ENCODE measurements at places on chromosomes 1 and 21.

- DNase-seq: no peak
Measured at GRCh38 chr1:217322834-217323233, 308.1 kb downstream of the GPATCH2 start.

GRCh38 chr1:31418626-31419323 lies 5.8 kb downstream of the SERINC2 start:
- DNase-seq: no peak

GRCh38 chr1:229064320-229065168 lies 206.4 kb upstream of the RAB4A start:
- no peak for DNase-seq

- DNase-seq: peak; percentile 50
Measured at GRCh38 chr1:67674260-67675011, 10.6 kb upstream of the GADD45A start.

DNA sequence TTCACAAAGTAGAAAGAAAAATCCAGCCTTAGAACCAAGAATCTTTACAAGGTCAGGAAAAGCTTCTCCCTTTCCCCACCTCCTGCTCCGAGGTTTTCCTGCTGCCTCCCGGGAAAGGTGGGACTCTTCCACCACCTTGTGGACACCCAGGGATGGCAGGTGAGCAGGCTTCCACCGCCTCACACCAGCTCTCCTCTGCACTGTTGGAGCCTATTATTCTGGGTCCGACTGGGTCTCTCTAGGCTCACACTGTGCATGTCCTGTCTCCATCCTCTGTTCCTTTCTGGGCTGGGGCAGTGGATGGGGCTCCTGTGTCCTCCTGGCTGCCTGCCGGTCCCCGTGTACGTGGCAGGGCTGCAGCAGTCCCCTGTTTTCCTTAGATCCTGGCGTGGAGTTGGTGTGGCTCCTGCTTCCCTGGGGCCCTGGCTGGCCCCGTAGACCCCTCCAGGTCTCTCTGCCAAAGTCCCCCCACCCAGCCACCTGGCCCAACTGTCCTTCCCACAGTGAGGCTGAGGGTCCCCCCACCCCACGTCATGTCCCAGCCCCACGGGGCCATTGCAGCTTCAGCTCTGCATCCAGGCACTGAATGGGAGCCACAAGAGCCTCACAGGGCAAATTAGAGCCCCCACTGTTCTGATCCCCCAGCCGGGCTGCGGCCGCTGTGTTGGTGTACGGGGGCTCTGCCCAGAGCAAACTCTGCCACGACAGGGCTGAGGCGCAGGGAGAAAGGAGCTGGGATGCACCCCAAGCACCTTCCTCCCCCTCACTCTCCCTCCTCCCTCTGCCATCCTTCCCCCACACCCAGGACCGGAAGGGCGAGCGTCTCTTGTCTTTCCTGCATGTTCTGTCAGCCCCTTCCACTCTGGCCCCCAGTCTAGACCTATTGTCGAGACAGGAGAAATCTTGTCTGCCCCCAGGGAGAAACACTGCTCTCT lies 3.3 kb upstream of the SLC45A1 start:
- DNase-seq: peak; percentile 54

DNA sequence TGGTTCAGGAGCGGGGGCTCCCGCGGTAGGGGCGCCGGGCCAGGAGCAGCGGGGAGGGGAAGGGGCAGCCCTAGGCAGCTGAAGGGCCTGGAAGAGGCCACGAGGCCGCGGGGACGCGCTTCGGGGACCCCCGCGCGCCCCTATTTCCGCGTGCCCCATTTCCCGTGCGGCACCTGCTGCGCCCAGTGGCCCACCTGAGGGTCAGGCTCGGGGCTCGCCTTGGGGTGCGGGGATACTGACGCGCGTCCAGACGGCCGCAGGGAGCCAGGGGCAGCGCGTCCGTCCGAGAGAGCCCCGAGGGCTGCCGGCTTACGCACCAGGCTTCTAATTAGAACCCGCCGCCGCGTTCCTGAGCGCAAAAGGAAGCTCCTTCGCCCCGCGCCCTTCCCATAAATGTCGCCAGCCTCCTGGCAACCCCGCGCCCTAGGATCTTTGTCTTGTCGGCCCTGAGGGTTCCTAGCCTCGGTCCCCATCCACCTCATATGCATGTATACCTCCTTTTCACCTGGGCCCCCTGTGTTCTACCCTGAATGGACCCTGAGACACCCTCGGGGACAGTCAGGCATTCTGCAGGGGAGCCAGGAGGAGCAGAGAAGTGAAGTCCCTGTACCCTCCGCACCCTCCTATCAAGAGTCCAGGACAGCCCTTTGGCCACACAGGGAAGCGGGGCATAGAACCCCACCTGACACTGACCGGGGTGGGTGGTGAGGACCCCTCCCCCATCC lies 1.8 kb downstream of the WNT3A start:
- DNase-seq: no peak

DNA sequence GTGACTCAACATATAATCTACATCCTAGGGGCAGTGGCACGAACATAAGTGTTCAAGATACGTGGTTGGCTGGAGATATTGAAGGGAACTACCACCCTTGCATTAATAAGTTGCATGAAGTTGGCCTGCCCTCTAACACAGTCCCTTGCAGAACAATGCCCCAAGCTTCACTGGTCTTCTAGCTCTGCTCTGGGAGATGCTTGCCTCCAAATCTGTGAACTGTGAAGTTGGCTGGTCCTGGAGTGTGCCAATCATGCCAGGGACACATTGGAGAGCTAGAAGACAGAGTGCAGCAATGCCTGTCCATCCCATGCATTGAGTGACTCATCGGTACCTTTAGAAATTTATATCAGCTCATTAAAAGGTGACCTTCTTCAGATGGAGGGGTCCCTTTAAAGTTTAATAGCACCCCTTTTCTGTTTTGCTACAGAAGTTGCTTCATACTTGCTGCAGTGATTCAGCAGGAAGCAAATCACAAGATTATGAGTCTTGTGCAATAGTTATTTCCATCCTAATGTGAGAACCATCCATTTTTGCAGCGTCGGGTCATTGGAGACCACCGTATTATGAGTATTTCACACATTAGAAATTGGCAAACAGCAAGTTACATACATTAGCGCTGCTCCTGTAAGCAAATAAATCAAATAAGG lies 55.2 kb upstream of the KAZN start:
- DNase-seq: no peak

- DNase-seq: no peak
Measured at GRCh38 chr21:27158967-27159366, 192.1 kb upstream of the ADAMTS5 start.

- DNase-seq: no peak
Measured at GRCh38 chr1:202247104-202247503, 53.5 kb downstream of the LGR6 start.

DNA sequence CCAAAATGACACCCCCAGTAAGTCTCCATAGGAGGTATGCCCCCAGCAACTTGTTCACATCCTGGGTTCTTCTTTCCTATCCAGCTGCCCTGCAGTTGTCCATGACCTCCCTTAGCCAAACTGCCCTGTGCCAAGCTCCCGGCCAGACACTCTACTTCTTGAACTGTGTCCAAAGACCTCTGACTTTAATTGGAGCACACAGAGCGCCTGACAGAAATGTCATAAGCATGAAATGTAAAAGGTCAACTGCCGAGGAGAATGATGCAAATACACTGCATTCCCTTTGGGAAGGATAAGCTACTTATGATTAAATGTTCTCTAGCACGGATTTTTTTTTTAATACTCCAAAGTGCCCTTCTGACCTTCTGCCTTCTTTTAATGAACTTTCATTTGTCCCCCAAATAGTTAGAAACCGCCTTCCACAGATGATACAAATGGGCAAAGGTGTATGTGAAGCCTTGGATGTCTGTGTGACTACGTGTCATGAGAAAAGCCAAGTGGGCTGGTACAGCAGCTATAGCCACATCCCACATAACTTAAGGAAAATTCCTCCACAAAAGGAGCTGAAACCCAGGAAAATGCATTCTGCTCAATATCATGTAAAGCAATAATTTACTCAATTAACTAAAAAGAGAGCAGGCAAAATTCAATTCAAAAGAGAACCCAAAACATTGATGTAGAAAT lies 26.8 kb downstream of the PALMD start:
- no peak for DNase-seq

GRCh38 chr1:40734882-40735628 lies 43.6 kb downstream of the NFYC start:
- DNase-seq: no peak

- DNase-seq: no peak
Measured at GRCh38 chr1:203113308-203113707, 14.2 kb upstream of the ADORA1 start.

DNA sequence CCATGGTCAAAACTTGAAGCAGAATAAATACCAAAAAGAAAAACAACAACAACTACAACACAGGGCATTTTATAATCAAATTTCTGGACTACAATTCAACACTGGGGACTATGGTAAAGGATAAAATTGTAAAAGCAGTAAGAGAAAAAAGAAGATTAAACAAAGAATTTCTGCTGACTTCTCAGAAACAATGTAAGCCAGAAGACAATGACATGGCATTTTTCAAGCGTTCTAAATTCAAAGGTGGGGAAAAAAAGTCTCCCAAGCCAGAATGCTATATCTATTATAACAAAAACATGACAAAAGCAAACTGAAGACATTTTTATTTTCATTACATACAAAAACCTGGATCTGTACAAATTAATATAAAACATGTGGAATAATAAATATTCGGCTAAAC lies 433.1 kb downstream of the NPHP4 start:
- DNase-seq: no peak

DNA sequence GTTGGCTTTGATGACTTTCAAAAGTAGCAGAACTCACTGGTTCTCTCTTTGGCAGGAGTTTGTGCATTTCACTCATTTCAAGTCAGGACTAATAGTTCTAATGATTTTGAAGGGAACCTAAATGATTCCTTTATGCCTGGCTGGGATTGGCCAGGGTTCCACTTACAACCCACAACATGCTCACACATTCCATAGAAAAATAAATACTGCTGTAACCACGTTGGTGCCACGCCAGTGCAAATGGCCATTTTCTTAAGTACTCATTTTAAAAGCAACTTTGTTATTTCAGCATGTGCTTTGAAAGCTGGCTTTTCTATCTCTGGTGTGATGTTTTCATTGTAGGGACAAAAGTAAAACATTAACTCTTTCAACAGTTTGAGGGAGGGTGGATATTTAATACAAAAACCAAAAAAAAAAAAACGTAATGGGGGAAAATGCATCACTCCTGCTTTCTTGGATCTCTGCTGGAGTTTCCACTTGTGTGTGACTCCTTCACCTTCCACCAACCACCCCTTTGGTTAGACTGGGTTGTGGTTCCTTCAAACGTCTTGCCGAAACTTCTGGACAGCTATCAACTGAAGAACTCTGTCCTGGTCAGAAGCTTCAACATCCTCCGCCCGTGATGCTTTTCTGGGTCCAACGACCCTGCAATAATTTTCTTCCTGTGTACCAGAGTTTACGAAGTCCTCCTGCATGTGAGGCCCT lies 300.4 kb upstream of the RUNX1 start:
- DNase-seq: no peak

- no peak for DNase-seq
Measured at GRCh38 chr1:44103270-44104131, 15.1 kb upstream of the KLF17 start.

DNA sequence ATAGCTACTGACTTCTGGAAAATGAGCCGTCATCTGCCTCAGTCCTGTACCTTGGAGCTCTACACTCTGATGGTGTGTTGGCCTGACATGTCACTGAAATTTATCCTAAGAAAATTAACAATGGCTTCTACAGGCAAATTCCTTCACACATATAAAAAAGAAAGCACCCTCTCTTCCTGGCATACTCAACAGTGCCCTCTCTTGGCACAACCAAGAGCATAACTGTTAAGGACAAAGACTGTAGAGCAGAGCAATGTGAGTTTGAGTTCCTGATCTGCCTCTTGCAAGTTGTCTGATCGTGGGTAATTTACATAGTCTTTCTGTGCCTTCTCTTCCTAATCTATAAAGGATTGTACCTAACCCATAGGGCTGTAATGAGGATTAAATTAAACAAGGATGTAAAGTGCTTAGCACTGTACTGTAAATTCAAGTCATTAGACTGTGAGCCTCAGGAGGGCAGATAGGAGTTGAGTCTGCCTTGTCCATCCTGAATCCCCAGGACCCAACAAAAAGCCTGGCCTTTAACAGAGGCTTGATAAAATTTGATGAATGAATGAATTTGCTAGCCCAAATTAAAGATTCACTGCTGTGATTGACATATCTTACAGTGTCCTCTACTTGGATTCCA lies 83.5 kb downstream of the SYF2 start:
- DNase-seq: peak; percentile 59

GRCh38 chr1:179252606-179253005 lies 23.1 kb upstream of the ABL2 start:
- DNase-seq: no peak

- DNase-seq: no peak
Measured at GRCh38 chr21:43193088-43193650, 24.4 kb downstream of the CRYAA start.

- DNase-seq: no peak
Measured at GRCh38 chr1:162185314-162186025, 116.0 kb downstream of the NOS1AP start.

DNA sequence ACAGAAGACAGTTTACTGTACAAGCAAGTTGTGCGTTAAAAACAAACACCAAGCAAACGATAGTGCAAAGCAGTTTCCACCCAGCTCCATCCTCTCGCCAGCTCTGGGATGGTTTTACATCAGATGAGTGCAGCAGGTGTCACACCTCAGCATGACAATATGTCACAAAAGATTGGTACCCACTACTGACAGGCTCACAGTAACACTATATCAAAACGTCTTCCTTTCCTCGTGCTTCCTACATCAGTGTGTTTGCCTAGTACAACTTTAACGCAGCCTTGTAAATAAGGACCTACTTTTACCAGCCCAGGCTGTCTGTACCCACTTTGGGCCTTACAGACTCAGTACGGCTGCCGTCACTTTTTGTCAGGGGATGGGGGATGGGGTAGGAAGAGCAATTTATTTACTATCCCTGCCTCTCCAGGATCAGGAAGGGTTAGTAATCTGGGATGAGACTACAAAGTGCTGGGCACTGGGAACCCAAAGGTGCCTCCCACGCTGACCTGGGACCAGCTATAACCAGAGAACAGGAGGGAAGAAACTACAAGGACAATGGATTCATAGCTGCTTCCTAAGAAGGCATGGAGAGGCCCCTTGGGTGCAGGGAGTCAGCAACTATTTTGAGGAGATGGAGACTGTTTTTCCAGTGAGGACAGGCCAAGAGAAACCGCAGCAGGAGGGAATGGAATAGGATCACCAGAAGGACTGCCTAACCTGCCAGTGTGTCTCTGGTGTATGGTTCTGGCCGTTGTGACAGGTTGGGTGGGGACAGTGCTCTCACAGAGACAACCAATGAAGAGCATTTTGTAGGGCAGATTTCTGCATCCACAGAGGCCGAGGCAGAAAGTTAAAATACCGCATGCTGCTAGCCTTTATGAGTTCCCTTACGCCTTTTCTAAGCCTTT lies 30.2 kb downstream of the RUNX3 start:
- no peak for DNase-seq

All from CD4-positive, alpha-beta T cell treated with Interleukin-2 at 100 ng/mL for 4 hours (primary cell).